Hematopoietic multipotent progenitor cell treated with erythropoietin and hydrocortisone succinate and interleukin-3 and kit ligand, for 6 days (in vitro differentiated cells): ENCODE measurements at places on chromosomes 13 and 19.

GRCh38 chr19:38055655-38056521 is 148.9 kb downstream of the SIPA1L3 start:
- no peak for DNase-seq

DNA sequence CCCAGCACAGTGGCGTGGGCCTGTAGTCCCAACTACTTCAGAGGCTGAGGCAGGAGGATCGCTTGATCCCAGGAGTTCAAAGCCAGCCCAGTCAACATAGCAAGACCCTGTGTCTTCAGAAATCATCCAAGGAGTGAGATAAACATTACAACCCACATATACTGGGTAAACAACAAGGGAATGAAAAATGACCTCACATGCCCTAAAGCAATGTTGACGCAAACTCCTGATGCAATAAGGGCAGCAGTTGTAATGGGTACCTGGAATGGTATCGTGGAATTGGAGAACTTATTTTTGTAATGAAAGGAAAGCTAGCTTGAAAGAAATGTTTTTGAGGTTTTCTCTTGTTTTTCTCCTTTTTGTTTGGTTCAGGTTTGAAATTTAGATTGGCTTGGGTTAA is 24.5 kb upstream of the LGALS16 start:
- no peak for DNase-seq

DNA sequence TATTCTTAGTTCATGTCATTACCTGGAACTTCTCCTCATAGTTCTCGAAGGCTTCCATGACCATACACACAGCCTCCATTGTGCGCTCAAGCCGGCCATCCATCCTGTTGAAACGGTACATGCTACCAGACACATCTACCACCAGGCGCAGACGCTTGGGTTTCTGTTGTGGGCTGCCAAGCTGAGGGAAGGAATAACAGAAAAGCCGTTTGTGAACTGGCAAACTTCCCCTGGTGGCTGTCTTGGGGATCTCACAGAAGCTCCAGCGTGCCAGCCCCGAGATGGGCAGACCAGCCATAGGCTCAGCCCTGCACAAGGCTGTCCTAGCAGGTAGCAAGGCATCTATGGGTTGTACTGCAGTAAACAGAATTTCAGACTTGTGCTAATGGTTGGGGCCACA is 130.1 kb downstream of the RGCC start:
- peak; percentile 36 for DNase-seq

DNA sequence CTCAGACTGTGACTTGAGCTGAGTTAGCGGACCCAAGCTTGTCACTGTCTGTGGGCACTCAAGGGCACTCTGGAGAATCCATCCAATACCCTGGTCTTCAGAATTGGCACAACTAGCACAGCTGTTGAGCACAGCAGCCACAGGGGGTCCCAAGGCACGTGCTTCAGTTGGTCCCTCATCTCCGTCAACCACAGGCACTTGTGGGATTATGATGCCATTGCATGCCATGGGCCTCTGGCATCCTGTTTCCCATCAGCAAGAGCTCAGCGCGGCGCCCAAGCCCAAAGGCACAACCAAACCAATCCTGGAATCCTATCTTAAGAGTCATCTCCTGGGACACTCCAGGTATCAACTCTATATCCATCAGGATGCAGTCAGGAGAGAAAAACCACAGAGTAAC is 3.7 kb upstream of the B3GNT8 start:
- DNase-seq: no peak

DNA sequence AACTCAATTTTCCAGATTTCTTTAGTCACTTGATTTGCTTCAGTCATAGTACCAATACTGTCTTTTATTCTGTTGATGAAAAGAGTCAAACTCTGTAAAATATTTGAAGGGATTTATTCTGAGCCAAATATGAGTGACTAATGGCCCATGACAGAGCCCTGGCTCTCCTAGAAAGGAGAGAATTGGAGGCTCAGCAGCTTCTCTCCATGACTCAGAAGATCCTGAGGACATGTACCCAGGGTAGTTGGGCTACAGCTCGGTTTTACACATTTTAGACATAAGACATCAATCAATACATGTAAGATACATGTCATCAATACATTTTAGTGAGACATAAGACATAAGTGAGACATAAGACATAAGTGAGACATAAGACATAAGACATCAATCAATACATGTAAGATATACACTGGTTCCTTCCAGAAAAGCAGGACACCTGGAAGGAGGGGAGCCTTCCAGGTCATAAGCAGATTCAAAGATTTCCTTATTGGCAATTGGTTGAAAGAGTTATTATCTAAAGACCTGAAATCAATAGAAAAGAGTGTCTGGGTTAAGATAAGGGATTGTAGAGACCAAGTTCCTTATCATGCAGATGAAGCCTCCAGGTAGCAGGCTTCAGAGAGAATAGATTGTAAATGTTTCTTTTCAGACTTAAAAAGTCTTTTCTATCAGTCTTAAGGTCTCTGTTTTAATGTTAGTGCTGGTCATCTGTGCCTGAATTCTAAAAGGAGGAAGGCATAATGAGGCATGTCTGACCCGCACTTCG is 179.8 kb upstream of the RFC3 start:
- no peak for DNase-seq

GRCh38 chr19:38155453-38155852 is 68.6 kb downstream of the DPF1 start:
- peak; percentile 12 for DNase-seq

- DNase-seq: no peak
Observed at GRCh38 chr19:47901370-47901769, 15.3 kb upstream of the SULT2A1 start.

DNA sequence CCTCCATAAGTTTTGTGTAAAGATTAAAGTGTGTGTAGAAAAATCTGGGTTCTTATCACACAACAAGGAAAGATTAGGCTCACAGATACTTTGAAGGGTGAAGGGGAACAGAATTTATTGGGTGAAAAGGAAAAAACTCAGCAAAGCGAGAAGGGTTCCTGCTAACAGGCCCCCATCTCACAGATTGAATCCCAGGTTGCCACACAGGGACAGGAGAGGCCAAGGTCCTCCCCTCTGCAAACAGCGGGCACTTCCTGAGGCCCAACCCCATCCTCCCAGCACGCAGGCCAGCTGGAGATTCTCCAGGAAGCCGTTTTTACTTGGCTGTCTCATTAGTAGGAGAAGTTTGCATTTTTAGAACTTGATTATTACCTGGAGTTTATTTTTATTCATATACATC is 15.2 kb upstream of the ERCC5 start:
- DNase-seq: no peak

GRCh38 chr19:51439021-51439465 is 19.2 kb downstream of the SIGLEC8 start:
- peak; percentile 67 for DNase-seq

DNA sequence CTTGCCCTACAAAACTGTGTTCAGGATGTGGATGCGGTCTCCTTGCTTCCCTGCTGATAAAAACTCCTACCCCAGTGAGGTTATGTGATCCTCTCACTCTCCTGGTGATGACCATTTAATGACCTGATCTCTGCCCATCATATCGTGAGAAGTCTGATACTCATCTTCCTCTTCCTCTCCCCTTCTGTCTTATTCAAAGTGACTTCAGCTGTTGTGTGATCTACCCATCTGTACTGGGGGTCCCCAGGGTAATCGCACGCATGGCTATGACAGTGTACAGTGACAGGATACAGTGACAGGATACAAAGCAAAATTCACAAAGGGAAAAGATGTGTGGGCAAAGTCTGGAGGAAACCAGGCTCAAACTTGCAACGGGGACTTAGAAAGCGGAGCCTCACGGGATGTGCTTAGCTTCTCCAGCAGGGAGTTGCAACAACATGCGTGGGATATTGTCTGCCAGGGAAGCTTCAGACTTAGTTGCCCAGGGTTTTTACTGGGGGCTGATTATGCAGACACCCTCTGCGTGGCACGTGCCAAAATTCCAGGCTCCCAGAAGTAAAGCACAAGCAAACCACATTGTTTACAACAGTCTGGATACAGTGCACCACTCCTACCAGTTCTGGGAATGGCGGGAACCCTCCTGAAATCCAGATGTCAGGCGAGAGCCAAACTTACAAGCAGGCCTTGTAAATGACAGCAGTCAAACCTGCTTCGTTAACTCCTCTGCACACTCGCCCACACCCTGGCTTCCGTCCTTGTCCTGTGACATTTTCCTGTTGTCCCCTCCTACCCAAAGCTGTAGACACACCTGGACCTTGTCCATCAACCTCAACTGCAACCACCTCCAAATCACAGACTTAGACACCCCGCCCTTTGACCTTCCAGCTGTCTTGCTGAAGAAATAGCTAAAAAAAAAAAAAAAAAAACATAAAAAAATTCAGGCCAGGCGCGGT is 18.0 kb upstream of the GARRE1 start:
- DNase-seq: no peak

DNA sequence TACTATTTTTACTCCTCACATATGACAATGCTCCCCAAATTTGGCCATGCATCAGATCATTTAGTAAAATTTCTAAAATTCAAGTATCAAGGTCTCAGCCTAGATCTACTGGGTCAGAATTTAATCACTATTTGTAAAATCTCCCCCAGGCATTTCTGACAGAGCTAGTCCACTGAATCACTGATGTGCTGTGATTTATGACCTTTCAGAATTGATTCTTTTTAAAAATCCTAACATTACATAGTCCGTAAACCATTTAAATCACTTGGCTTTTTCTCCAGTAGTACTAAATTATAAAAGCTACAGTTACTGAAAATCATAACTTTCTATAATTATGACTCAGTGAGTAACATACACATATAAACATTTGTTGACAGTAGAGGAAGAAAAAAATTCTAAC is 92.8 kb upstream of the RAP2A start:
- DNase-seq: no peak

DNA sequence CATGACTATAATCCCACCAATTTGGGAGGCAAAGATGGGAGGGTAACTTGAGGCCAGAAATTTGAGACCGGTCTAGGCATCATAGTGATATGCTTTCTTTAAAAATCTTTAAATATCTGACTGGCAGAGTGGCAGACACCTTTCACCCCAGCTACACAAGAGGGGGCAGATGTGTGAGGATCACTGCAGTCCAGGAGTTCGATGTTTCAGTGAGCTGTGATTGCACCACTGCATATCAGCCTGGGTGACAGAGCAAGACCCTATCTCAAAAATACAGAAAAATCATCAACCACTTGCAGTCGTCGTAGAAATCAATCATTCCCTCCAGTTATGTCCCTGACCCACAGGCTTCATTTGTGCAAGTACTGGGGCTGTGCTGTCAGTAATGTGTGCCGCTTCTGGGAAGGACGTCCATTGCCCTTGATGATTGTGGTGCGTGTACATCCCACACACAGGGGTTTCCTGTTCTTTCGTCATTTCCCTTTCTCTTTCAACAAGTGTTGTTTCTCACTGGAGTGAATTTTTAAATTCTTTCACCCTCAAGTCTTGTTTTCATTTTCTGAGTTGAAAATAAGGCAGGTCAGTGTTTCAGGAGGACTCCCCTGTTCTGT is 1.4 kb downstream of the LGALS14 start:
- DNase-seq: peak; percentile 14

DNA sequence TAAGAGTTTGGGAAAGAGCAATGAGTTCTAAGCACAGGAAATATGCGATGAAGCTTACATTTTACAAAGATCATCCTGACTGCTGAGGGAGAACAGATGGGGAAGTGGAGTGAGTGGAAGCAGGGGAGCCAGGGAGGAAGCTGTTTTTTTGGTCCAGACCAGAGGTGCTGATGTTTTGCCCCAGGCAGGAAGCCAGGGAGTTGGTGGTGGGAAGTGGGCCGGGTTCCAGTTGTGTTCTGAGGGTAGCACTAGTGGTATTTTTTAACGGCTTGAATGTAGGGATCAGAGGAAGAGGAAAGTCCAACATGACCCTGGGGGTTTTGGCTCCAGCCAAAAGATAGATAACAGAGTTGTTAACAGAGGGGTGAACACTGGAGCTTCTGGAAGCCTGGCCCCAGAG is 20.7 kb upstream of the OLFM4 start:
- DNase-seq: no peak

DNA sequence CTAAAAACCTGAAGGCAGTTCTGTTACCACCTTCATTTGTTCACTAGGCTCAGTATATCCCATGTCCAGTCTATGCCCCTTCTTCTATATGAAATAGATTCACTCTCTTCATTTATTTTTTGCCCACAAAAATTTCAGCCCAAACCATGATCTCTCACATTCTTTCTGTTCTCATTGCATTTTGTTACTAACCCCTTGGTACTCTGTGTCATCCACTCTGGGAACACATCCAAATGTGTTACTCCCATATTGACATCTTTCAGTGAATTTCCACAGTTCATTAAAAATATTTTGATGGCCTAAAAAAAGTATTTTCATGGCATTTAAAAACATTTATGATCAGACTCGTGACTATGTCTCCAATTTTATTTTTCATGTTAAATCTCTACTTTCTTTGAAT is 378.9 kb downstream of the SLITRK1 start:
- no peak for DNase-seq

DNA sequence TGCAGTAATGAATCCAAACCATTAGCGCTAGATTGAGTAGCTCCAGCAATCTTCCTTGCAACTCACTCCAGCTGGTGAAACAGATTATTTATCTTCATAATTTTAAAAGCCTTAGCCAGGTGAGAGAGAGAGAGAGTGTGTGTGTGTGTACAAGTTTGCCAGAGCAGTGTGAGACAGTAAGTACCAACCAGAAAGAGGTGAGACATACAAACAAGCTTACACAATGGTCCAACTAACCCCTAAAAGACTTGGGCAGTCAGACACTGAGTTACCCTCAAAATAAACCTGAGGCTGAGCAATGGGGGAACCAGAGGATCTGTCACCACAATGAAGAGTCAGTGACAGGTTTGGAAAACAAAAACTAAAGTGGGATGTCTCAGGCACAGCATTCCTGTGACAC is 8.1 kb upstream of the THSD1 start:
- no peak for DNase-seq

DNA sequence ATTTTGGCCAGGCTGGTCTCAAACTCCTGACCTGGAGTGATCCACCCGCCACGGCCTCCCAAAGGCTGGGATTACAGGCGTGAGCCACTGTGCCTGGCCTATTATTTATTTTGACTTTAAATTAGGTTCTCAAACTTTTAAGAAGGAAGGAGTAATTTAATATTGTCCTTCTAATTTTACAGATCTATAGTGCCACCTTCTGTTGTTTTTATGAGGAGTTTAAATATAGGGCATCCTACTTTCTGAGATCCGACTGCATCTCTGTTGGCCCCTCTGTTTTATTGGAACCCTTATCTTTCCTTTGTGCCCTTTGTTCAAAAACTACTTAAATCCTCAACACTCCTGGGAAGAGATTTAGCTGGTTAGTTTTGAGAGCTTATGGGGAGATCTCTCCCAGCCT is 25.4 kb upstream of the ZMYM5 start:
- DNase-seq: peak; percentile 52

DNA sequence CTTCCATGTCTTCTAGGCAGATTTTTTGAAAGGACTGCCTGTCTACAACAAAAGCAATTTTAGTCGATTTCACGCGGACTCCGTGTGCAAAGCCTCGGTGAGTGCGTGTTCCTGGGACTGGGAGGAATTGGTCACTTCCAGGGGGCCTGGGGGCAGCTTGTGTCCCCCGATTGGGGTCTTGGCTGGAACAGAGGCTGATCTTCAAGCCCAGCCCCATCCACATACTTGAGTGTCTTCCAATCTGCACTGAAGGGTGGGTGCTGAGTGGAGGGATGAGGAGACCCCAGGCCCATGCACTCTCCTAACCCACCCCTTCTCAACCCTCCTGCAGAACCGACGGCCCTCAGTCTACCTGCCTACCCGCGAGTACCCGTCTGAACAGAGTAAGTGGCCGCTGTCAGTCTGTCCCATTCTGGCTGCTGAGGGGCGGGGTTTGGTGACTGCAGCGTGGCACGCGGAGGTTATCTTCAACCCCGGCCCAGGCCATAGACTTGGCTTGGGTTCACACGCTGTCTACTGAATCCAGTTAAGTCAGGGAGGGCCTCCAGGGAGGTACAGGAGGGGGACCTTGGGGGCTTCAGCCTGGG is 4.7 kb downstream of the DDA1 start:
- DNase-seq: no peak

- DNase-seq: no peak
Observed at GRCh38 chr13:114269281-114269770, 12.1 kb upstream of the UPF3A start.
